Suppressor macrophage treated with lipopolysaccharide for 1 hour (primary cell): ENCODE measurements at places on chromosomes 3 and 15.
A peak's percentile ranks its signal among the peaks of the same experiment; 100 is the strongest.

GRCh38 chr3:70981231-70981880 is 602.2 kb downstream of the FOXP1 start:
- DNase-seq: peak; percentile 9

- no peak for DNase-seq
Measured at GRCh38 chr3:172268425-172268824, 179.8 kb downstream of the GHSR start.

- no peak for DNase-seq
Measured at GRCh38 chr15:63186065-63186464, 3.3 kb upstream of the RAB8B start.

DNA sequence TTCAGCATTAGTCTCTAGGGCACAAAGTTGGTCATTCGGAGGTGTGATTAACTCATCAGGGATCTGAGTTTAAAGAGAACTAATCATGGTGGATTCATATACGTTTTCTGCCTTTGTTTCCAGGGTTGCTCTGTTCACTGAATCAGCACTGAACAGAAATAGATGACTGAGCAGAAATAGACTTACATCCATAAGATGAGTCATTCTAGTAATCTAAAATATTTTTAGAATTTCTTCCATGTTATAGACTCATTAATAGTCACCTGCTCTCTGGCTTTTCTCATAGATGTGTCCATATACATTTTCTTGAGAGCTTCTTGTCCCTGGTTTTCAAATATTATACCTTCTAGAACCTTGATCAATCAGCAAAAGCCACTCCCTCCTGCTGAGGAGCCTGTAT is 837.6 kb upstream of the DPPA4 start:
- no peak for DNase-seq

- DNase-seq: no peak
Measured at GRCh38 chr3:152849996-152850578, 15.2 kb downstream of the P2RY1 start.

DNA sequence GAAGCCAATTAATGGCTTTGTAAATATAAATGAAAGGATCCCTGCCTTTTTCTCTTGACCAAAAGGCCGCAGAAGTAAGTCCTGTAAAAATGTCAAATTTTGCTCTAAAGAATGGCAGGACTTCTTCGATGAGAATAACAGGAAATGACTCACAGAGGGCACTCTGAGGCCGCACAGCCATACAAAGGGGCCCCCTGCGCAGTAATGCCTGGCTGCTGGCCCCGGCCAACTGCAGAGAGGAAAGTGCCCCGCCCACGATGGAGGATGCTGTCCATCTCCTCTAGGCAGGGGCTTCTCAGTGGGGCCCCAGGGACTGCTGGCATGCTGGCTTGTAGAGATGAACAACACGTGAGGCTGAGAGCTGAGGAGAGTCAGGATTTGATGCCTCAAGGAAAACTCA is 18.1 kb upstream of the SCN10A start:
- peak; percentile 56 for DNase-seq

- DNase-seq: peak; percentile 68
Measured at GRCh38 chr15:80173022-80173759, 20.4 kb downstream of the FAH start.

DNA sequence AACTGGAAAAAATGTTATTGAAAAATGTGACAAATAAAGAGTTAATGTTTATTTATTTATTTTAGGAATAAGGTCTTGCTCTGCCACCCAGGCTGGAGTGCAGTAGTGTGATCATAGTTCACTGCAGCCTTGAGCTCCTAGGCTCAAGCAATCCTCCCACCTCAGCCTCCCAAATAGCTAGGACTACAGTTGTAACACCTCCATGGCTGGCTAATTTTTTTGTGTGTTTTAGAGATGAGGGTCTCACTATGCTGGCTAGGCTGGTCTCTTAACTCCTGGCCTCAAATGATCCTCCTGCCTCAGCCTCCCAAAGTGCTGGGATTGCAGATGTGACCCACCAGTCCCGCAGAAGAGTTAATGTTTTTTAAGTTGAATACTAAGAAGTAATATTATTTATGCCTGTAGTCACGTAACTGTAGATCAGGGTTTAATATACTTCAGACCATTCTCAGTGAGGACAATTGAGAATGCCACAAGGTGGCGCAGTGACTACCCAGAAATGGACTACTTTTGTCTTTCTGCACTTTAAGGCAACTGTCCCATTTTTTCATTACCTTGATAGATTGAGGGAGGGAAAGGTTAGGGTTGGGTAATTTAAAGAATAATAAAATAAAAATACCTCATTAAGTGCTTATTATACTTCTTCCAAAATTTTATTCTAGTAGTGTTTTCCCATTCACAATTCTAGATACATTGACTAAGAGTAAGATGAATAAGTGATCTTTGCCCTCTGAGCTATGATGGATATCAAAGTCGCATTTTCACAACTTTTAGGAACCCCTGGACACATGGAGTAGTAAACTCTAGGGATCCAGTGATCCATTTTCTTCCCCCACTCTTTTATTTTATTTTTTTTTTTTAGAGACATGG is 6.0 kb downstream of the MUC13 start:
- peak; percentile 81 for DNase-seq

DNA sequence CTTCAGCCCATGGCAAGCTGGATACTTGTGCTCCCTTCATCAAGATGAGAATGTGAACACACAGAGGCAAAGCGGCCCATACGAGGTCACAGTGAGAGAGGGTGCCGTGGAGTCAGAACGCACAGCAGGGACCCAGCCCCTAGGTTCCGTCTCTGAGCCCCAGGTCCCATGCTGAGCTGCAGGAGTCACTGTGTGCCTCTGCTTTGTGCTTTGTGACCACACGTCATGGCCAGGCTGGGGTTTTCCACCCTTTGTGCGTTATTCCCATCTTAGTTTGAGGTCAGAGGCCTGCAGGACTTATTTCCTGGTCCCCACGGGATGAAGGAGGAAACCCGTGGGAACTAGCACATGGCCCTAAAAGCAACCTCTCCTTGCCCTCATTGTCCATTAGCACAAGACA is 140.3 kb downstream of the TJP1 start:
- no peak for DNase-seq
